Amniotic epithelial cell (primary cell): ENCODE measurements at places on chromosomes 16 and 17.

- no peak for DNase-seq
These were observed 56.2 kb upstream of the RPL38 start for GRCh38 chr17:74147056-74147835.

- DNase-seq: no peak
These were observed 310.0 kb downstream of the SEC14L1 start for GRCh38 chr17:77450742-77451244.

GRCh38 chr17:77974396-77974795 is 15.9 kb downstream of the TNRC6C start:
- DNase-seq: no peak

DNA sequence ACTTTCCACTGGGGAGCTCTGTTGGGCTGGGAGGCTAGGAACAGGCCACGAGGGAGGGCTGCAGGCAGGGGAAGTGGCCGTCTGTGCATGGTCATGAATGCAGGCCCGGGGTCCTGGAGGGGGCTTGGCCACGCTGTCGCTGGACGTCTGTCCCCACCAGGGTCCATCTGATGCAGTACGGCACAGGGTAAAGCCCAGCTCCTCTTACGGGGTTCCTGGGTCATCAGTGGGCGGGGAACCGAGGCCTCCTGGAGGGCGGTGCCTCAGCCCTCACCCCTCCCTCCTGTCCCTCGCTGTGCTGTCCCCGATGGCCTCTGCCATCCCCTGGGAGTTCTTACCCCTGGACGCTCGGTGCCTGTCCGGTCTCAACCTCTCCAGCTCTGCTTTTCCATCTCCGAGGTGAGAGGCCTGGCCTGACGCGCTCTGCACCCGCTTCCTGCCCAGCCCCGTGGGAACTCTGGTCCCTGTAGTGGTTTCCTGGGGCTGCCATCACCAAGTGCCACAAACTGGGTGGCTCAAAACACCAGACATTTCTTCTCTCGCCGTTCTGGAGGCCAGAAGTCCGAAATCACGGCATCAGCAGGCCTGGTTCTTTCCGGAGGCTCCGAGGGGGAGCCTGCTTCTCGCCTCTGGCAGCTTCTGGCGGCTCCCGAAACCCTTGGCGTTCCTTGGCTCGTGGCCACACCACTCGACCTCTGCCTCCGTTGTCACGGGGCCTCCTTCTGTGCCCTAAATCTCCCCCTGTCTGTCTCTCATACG is 182.8 kb downstream of the SEC14L1 start:
- peak; percentile 70 for DNase-seq

DNA sequence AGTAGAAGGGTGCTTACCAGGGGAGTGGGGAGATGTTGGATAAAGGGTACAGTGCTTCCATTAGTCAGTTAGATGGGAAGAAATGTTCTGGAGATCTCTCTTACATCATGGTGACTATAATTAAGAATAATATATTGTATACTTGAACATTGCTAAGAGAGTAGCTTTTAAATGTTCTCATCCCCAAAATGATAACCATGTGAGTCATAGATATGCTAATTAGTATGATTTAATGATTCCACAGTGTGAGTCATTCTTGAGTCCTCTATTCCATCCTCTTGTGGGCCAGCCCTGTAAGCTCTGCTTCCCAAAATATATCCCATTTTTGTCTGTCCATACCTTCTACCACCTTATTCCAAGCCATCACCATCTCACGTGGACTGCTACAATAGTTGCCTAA is 80.6 kb upstream of the CDH11 start:
- DNase-seq: peak; percentile 69

DNA sequence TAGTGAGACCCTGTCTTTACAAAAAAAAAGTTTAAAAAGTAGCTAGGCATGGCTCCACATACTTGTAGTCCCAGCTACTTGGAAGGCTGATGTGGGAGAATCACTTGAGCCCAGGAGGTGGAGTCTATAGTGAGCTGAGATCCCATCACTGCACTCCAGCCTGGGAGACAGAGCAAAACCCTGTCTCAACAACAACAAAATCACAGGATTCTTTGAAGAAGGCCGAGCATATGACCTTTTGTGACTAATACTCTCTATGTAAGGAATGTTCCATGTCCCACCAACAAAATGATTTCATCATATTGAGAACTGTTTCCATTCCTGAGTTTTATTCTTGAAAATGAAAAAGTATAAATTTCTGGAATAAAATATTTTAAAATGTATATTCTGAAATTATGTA is 58.9 kb upstream of the EFCAB3 start:
- DNase-seq: peak; percentile 72

- DNase-seq: peak; percentile 49
These were observed 9.9 kb downstream of the ZFHX3 start for GRCh38 chr16:73037845-73038570.

DNA sequence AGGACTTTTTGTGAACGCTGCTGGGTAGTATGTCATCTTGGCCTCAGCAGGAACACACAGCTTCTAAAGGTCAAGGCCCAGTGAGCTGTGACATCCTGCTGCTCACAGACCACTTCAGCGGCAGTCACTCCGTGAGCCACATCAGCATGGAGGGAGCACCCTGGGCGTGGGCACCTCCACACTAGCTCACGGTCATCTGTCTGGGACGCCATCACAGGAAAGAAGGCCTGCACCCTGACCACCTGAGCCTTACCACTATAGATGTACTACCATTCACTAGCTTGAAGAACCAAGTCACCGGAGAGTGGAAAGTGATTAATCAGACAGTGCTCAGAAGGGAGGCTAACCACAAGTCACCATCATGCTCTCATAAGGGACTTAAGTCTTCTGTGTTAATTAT is 3.3 kb downstream of the AXIN1 start:
- DNase-seq: no peak

- no peak for DNase-seq
These were observed 187.6 kb downstream of the RGS9 start for GRCh38 chr17:65324611-65325342.

DNA sequence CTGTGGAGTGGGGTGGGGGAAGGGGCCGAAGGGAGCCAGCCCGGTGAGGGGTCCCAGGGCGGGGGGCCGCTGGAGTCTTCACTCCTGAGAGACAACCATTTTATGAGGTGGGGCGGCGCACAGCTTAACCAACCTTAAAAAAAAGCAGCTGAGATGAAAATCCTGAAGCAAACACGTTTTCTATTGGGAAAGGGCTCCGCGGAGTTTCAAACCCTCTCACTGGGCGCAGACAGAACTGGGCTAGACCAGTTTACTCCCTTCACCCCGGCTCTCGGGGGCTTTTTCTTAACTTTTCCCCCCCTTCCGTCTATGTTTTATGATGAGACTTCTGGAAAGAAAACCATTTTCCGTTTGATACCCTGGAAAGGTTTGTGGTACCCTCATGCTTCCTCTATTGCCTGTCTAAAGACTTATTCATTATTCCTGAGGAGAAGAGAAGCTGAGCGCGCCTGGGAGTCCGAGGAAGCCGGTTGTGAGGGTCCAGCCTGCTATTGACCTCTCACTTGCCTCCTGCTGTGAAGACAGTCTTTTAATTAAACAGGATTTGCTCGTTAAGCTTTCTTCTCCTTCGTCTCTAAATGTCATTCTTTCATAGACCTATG is 482 bp upstream of the SSH2 start:
- DNase-seq: no peak

- DNase-seq: peak; percentile 42
These were observed 562 bp downstream of the ZC3H7A start for GRCh38 chr16:11796227-11797165.

DNA sequence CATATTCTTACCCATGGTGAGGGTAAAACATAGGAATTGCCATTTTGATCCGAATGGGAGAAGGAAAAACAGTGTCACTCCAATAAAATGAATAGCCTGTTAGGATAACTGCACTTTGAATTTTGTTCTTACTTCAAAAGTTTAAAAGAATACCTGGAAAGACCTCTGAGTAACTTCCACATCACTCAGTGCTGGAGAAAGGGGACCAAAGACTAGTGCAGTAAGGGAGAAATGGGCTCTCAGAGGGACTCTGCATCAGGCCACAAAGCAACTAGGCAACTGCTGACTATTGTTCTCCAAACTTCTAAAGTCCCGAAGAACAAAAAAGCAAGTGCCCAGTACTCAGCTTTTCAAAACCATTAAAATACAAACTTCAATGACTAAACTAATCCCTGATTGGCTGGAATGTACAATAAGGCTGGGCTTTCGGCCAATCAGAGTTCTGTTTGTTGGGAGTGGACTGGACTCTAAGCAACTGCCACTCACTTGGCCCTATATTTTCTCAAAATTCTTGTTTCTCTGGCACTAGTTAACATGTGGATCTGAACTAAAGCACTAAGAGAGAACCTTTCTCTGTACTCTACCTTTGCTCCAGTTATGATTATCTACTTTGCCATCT is 6.2 kb downstream of the DNAJC7 start:
- peak; percentile 46 for DNase-seq

DNA sequence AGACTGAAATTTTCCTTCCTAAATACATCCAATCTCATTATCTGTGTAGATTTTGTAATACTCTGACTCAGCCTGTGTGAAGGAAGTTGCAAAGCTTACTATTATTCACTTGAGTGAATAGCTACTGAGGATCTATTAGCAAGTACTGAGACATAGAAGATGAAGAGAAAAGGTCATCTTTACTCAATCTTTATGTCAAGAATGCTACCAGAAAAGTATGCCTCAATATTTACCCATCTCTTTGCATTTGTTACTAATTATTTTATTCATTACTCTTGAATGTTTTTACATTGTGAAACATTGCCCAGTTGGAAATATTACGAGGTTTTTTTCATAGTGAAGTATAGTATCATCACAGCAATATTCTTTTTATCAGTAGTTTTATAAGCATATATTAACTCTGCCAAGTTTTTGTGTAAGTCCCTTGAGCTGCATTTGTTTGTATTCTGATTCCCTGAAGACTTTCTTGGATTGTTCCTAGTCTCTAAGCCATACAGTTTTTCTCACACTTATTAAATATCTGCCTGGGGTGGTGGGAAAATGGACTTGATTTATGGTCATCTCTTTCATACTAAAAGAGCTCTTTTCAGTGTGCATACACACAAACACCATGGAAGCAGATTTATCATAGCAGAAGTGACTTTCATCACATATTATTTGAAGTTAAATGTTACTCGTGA is 110.4 kb downstream of the MRTFB start:
- peak; percentile 89 for DNase-seq

- DNase-seq: no peak
These were observed 2.2 kb downstream of the NT5M start for GRCh38 chr17:17305281-17305801.

DNA sequence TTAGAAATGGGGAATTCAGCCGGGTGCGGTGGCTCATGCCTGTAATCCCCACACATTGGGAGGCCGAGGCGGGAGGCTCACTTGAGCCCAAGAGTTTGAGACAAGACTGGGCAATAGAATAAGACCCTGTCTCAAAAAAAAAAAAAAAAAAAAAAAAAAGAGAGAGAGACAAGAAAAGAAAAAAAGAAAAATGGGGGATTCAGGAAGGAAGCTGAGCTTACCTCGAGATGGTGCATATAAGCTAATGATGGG is 150.8 kb upstream of the RPH3AL start:
- DNase-seq: no peak

GRCh38 chr17:48520631-48521079 is 10.2 kb downstream of the HOXB1 start:
- peak; percentile 29 for DNase-seq

- no peak for DNase-seq
These were observed 67.0 kb downstream of the KLHDC4 start for GRCh38 chr16:87698676-87699199.

GRCh38 chr17:4364622-4365041 is 1.8 kb downstream of the UBE2G1 start:
- DNase-seq: no peak

- no peak for DNase-seq
These were observed 191.4 kb upstream of the SDK2 start for GRCh38 chr17:73835605-73836004.

DNA sequence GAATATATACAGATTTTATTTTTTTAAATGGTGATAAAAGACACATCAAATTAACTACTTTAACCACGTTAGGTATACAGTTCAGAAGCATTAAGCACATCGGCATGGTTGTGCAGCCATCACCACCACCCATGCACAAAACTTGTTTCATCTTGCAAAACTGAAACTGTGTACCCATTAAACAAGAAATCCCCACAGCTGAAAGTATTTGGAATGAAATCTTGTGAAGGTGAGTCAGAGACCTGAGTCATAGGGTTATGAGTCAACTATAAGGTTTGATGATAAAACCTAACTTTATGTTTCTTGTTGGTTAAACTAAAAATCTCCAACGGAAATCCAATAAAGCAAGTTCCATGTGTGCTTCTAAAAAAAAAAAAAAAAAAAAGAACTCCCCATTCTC is 561.6 kb upstream of the PSMD7 start:
- peak; percentile 30 for DNase-seq

DNA sequence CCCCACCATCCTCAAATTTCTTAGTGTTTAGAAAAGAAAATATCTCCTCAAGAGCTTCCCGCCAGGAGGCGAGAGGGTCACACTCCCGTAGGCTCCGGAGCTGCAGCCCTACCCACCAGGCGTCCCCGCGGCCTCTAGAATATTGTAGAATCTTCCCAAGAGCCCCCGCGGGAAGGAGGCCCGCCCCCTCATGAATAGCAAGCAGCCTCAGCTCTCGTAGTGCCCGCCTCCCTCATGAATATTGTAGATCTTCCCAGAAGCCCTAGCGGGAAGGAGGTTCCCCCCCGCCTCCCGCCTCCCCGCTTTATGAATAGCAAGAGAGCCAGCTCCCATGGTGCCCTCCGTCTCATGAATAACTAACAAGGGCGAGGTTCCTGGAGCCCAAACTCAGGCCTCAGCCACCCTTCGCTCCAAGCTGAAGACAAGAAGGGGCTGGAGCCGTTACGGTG is at the start of gene FBXO47:
FBXO47 (minus strand) TSS at position 114 of the 449 bp plus-strand sequence. CDS start 4,378 bp downstream, outside the sequence.
- peak; percentile 93 for DNase-seq

DNA sequence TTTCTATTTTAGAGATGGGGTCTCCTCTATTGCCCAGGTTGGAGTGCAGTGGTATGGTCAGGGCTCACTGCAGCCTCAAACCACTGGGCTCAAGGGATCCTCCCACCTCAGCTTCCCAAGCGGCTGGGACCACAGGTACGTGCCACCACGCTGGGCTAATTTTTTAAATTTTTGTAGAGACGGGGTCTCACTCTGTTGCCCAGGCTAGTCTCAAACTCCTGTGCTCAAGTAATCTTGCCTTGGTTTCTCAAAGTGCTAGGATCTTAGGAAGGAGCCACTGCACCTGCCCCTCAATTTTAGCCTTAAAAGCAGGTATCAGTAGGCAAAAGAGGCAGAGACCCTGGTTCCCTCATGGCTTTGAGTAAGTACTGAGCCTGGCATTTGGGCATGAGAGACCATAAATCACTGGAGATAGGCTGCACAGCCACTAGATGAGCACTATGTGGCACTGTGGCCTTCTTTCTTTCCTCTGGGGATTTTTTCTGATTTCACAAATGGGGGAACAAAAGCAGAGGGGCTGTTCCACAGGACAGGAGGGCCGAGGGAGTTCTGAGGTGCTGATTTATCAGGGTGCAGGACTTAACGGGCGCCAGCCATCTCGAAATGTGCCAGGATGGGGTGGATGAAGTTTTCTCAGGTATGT is 82.2 kb downstream of the PLXDC1 start:
- peak; percentile 51 for DNase-seq

- DNase-seq: no peak
These were observed 14.4 kb upstream of the TIMP2 start for GRCh38 chr17:78939615-78940014.

DNA sequence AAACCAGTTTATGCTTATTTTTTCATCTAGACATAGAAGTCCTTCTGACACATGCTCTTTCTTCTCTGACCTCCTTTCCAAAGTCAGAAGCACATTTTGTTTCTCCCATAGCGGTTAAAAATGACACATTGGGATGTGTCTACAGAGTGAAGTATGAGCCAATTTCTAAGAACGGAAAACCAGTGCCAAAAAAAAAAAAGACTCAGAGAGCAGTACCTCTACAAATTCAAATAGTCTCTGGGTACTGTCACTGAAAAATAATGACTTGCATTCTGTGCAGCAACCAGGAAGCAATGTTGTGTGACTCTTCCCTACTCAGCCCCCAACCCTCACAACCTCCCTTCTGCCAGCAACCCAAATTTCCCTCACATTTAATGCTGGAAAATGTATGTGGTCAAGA is 145.5 kb upstream of the PMFBP1 start:
- DNase-seq: peak; percentile 60
